ENCODE measurements at places on chromosomes 12 and 14.

DNA sequence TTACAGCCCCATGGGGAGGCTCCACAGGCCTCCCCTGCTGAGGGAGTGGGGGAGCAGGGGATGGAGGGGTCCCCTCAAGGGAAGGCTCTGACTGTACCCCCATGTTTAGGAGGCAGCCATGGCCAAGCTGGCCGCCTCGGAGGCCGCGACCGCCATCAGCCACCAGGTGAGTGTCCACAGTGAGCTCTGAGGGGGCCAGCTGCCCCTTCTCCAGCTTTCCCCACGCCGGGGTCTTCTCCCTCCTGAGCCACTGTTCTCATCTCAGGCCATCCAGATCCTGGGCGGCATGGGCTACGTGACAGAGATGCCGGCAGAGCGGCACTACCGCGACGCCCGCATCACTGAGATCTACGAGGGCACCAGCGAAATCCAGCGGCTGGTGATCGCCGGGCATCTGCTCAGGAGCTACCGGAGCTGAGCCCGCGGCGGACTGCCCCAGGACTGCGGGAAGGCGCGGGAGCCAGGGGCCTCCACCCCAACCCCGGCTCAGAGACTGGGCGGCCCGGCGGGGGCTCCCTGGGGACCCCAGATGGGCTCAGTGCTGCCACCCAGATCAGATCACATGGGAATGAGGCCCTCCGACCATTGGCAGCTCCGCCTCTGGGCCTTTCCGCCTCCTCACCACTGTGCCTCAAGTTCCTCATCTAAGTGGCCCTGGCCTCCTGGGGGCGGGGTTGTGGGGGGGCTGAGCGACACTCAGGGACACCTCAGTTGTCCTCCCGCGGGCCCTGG, 13.6 kb downstream of the ACADS start:
- no peak overlapping the region for H3K27ac ChIP-seq
- no peak for DNase-seq
- H3K36me3 ChIP-seq, result no peaks in the 10 kb centered on the region

DNA sequence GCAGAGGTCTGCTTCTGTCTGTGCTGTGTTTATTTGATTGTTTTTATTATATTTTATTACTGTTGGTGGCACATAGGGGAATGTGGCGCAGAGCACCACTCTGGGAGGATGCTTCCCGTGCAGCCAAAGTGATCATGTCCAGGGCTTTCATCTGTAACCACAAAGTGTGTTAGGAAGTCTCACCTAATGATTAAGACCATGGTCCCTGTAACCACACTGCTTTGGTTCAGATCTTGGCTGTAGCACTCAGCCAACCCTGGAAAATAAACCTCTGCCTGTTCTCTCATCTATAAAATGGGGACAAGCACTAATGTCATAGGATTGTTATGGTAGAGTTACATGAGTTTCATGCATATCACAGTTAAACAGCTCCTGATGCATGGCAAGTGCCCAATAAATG, 1.9 kb downstream of the RESF1 start:
- H3K27ac ChIP-seq, result no peak overlapping the region
- peaks cover 13% of the 10 kb centered on the region for H3K4me1 ChIP-seq
- no peaks in the 10 kb centered on the region for H3K27me3 ChIP-seq
- no peak for DNase-seq
- no peak overlapping the region for H3K4me3 ChIP-seq

GRCh38 chr12:12999271-12999958, 650 bp downstream of the HEBP1 start:
- peak overlapping the region; percentile 88 for H3K4me3 ChIP-seq
- DNase-seq, result peak; percentile 9

GRCh38 chr14:81797315-81797714, 263.7 kb upstream of the SEL1L start:
- no peaks in the 10 kb centered on the region for H3K27me3 ChIP-seq
- H3K4me1 ChIP-seq, result no peaks in the 10 kb centered on the region
- DNase-seq, result no peak
- no peak overlapping the region for H3K27ac ChIP-seq

DNA sequence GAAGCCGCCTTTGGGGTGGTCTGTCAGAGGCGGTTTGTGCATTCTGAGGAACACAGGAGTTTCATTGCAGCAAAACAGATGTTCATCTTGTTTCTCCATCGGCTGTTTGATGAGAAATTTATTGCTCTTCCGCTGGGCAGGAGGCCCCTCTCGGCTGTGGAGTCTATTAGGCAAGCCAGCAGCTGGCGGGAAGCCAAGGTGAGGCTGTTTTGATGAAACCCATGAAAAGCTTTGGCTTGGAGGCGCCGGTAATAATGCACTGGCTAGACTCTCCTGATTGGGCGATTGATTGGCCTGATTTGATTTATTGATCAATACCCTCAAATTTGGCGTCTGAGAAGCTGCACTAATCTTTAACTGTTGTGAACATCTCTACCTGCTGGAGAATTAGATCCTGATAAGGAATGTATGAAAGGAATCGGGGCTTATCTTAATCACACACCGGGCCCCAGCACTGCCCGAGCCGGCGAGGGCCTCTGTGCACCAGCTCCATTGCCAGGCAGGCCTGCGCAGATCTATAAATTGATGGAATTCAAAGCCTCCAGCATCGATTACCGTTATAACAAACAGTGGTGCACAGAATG, 187.7 kb downstream of the PHETA1 start:
- DNase-seq, result no peak
- peaks cover 13% of the 10 kb centered on the region for H3K27me3 ChIP-seq
- no peaks in the 10 kb centered on the region for H3K36me3 ChIP-seq

DNA sequence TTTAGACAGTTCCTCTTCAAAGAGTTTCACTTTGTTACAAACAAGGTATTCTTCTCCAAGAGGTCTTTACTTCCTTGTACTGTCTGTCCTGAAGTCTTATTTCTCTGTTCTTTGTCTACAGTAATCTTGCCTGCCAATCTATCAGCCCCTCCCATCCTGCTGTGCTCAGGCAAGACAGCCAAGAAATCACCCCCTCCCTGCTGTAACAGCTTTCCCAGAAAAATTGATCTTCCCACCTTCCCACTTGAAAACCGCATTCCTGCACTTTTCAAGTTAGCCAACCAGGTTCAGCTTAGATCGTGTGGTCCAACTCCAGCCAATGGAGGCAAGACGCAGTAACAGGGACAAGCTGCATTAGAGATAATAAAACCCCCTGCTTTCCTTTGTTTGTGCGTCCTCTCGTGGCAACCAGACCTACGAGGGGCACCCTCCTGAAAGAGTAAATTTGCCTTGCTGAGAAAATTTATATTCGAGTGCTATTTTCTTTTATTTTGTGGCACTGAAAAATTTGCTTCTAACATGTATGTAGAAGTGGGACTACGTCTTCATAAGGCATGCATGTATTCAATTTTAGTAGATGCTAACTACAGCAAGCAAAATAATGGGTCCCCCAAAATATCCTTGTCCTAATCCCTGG, 46.5 kb upstream of the ESR2 start:
- H3K27me3 ChIP-seq, result no peaks in the 10 kb centered on the region
- DNase-seq, result no peak
- H3K36me3 ChIP-seq, result no peaks in the 10 kb centered on the region
- H3K4me1 ChIP-seq, result peaks cover 7% of the 10 kb centered on the region
- no peak overlapping the region for H3K27ac ChIP-seq

DNA sequence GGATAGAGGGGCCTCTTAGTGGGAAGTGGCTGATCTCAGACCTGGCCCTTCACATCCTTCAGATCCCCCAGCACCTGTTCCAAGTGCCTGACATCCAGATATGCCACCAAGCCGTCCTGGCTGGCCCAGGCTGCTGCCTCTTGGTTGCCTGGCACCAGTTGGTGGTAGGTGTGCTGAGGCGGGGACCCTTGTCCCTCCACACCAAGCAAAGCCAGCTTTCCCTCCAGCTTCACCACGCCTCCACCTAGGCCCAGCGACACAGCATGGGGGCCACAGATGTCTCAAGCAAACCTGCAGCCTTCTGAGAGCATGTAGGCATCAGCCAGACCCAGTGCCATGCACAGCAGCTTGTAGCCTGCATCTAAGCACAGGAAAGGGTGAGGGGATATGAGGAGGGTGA, 3.5 kb upstream of the CD63 start:
- no peak overlapping the region for H3K4me3 ChIP-seq
- peaks cover 12% of the 10 kb centered on the region for H3K4me1 ChIP-seq
- H3K27ac ChIP-seq, result no peak overlapping the region
- no peaks in the 10 kb centered on the region for H3K27me3 ChIP-seq

- peaks cover 5% of the 10 kb centered on the region for H3K4me1 ChIP-seq
- no peak for DNase-seq
- peaks cover 14% of the 10 kb centered on the region for H3K27me3 ChIP-seq
- no peak overlapping the region for H3K27ac ChIP-seq
- H3K4me3 ChIP-seq, result no peak overlapping the region
Measured at GRCh38 chr12:7058850-7059395, 1.6 kb upstream of the C1S start.

- peaks cover 21% of the 10 kb centered on the region for H3K4me1 ChIP-seq
- H3K36me3 ChIP-seq, result no peaks in the 10 kb centered on the region
- H3K27me3 ChIP-seq, result no peaks in the 10 kb centered on the region
- no peak overlapping the region for H3K4me3 ChIP-seq
- no peak for DNase-seq
Measured at GRCh38 chr14:99033951-99034350, 238.0 kb downstream of the BCL11B start.

DNA sequence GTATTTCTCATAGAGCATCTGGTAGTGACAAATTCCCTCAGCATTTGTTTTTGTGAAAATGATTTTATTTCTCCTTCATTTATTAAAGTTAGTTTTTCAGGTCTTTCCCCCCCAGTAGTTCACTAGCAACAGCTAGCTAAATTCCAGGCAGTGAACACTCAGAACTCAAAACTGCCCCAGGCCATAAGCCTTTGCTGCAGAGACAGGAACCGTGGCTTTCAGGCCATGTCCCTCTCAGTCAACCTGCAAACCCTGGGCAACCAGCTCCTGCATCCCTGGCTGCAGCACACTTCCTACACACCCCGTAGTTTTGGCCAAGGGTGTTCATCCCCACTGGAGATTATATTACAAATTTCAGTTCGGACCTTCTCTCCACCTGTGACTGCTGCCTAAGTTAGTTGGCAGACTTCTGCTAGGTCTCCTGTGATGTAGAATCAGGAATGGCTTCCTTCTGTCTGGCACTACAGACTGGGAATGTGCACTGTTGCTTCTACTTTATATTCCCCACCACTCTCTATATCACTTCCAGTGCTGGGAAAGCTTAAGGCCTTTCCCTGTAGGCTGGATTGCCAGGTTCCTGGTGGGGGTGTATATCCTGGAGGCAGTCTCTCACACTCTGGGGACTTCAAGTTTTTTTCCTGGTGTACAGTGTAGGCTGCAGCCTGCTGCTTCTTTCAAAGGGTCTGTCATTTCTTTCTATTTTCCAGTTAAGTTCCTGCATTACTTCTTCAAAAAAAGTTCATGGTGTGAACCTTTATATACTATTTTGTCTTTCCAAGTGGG, 924.4 kb upstream of the LRFN5 start:
- H3K4me3 ChIP-seq, result no peak overlapping the region
- no peaks in the 10 kb centered on the region for H3K27me3 ChIP-seq
- H3K36me3 ChIP-seq, result no peaks in the 10 kb centered on the region
- H3K27ac ChIP-seq, result no peak overlapping the region
- H3K4me1 ChIP-seq, result no peaks in the 10 kb centered on the region
- no peak for DNase-seq

GRCh38 chr12:69275471-69275891, 36.1 kb downstream of the CPSF6 start:
- H3K4me1 ChIP-seq, result no peaks in the 10 kb centered on the region
- H3K27me3 ChIP-seq, result no peaks in the 10 kb centered on the region
- no peak overlapping the region for H3K4me3 ChIP-seq
- no peak for DNase-seq
- no peak overlapping the region for H3K27ac ChIP-seq

DNA sequence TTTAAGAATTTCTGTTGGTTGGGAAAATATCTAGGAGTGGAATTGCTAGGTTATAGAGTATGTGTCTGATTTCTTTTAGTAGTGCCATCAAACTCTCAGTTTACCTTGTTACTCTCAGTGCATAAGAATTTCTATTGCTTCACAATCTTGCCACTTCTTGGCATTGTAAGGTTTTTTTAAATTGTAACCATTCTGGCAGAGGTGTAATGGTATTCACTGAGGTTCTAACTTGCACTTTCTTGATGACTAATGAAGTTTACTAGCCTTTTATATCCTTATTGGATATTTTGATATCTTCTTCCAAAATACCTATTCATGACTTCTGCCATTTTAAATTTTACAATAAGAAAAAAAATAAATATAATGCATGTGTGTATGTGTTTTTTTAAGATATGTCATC, 478.0 kb downstream of the NAV3 start:
- no peak for DNase-seq
- no peak overlapping the region for H3K27ac ChIP-seq
- no peaks in the 10 kb centered on the region for H3K4me1 ChIP-seq
- no peak overlapping the region for H3K4me3 ChIP-seq
- no peaks in the 10 kb centered on the region for H3K27me3 ChIP-seq

DNA sequence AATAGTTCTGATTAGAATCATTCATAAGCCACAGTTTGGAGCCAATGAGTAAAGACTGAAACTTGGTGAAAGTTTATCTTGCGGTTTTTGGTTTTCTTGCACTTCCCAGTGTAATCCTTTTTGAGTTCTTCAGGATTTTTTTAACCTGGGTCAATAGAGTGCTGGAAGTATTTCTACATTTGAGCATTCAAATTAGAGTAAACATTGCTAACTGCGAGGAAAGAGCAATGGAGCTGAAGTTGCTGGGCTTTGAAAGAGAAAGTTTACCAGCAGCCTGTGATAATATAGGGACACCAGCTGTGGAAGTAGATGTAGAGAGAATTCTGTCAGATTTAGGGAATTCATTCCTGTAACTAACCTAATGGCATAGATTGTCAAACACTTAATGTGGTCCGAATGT, 30.3 kb downstream of the ANO6 start:
- peaks cover 2% of the 10 kb centered on the region for H3K4me1 ChIP-seq
- no peaks in the 10 kb centered on the region for H3K36me3 ChIP-seq
- DNase-seq, result no peak
- no peak overlapping the region for H3K4me3 ChIP-seq

DNA sequence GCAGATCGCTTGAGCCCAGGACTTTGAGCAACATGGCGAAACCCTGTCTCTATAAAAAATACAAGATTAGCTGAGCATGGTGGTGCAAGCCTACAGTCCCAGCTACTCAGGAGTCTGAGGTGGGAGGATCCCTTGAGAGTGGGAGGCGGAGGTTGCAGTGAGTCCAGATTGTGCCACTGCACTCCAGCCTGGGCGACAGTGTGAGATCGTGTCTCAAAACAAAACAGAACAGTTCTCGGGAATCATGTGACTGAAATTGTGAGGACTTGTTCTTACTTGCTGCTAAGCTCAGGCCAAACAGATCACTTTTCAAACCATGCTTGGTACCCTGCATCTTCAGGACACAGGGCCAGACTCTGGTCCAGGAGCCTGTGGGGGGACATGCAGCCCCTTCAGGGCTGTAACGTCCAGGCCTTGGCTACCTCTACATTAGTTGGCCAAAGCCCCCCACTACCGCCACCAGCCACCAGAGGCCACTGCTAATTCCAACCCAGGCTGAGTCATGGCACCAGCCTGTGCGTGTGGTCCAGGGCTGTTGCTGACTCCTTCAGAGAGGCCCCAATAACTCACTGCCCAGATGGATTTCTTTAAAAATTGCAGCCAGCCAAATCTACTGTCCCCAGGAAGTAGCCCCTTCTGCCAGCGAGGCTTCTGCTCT, 33.4 kb upstream of the SYNDIG1L start:
- no peaks in the 10 kb centered on the region for H3K36me3 ChIP-seq
- H3K4me1 ChIP-seq, result no peaks in the 10 kb centered on the region
- no peak overlapping the region for H3K4me3 ChIP-seq
- H3K27ac ChIP-seq, result no peak overlapping the region

- H3K27me3 ChIP-seq, result no peaks in the 10 kb centered on the region
- H3K27ac ChIP-seq, result peak overlapping the region; percentile 89
- H3K4me3 ChIP-seq, result no peak overlapping the region
- H3K4me1 ChIP-seq, result peaks cover 27% of the 10 kb centered on the region
- no peaks in the 10 kb centered on the region for H3K36me3 ChIP-seq
Measured at GRCh38 chr12:58424735-58425392, 483.5 kb downstream of the ATP23 start.

GRCh38 chr12:64682572-64683277, 72.4 kb downstream of the RASSF3 start:
- H3K27me3 ChIP-seq, result no peaks in the 10 kb centered on the region
- no peaks in the 10 kb centered on the region for H3K36me3 ChIP-seq
- no peak overlapping the region for H3K27ac ChIP-seq
- H3K4me3 ChIP-seq, result no peak overlapping the region

Data from astrocyte (in vitro differentiated cells and primary cell).